ENCODE measurements at places on chromosomes 11 and 22. TPM values are rescaled to one million over a fixed set of nuclear protein-coding genes. Genes with fewer than 3 reads are reported as not detected.

TRIM51 gene
- not detected for total RNA-seq

MS4A14 gene
- not detected for total RNA-seq

FBLN1 gene
- 84.3 TPM for total RNA-seq

PRRG4 gene
- total RNA-seq, result 0.06 TPM

GRCh38 chr11:41065432-41065831 is 394.0 kb downstream of the LRRC4C start:
- H3K4me1 ChIP-seq, result no peaks in the 10 kb centered on the region
- H3K4me3 ChIP-seq, result no peak overlapping the region
- H3K27me3 ChIP-seq, result no peaks in the 10 kb centered on the region
- H3K36me3 ChIP-seq, result no peaks in the 10 kb centered on the region
- H3K27ac ChIP-seq, result no peak overlapping the region

DNA sequence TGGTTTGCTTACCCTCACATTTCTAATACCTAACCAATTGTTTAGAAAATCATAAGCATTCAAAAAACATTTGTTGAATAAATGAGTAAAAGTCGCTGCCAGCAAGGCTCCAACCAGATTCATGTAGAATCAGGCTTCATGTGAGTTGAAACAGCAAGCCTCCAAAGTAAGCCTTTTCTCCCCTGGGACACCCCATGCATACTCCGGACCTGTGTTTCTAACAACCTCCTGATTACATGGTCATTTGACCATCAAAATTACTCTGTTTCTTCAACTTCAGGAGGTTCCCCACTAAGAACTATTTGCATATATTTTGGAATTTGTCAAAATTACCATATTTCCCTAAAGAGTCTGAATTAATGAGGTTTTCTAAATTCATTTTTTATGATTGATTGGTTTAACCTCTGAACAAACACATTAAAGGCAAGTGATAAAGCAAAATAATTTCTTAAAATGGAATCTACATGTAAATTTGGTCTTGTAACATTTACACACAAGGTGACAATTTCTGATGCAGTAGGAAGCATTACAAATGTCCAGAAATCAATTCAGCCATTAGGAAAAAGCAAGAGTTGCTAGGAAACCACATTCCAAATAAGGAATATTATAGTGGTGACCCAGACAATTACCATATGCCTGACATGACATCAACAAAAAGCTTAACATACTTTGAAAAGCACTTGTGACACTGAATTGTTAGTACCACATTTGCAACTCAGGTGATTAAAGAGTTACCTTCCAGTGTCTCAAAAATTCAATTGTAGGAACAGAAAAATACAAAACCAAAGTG is 252.6 kb downstream of the GUCY1A2 start:
- no peak overlapping the region for H3K4me3 ChIP-seq
- H3K27me3 ChIP-seq, result no peaks in the 10 kb centered on the region
- no peaks in the 10 kb centered on the region for H3K4me1 ChIP-seq
- H3K27ac ChIP-seq, result no peak overlapping the region

DNA sequence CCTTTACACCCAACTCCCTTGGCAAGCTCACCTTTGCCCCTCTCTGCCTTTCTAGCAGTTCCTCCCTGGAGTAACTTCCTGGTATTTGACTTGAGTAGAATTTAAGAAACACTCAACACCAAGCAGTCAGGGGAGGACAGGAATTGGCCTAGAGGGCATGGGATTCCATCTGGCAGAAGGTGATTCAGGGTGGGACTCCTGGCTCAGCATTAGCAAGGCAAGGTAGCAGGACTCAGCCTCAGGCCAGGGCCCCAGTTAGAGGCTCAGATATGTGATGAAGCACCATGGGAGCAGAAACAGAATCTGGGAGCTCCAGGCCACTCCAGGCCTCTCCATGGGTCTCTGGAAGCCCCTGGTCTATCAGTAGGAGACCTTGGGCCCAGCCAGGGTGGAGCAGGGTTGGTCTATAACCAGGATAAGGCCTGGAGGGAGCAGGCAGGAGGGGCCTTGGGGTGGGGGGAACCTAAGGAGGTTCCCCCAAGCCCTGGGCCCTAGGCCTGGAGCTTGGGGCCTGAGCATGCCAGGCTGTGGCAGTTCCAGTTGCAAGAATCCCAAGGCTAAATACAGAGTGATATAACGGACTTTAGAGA is 148.2 kb downstream of the PARVA start:
- H3K4me1 ChIP-seq, result no peaks in the 10 kb centered on the region
- H3K4me3 ChIP-seq, result no peak overlapping the region
- no peaks in the 10 kb centered on the region for H3K27me3 ChIP-seq
- DNase-seq, result no peak
- no peaks in the 10 kb centered on the region for H3K36me3 ChIP-seq

GRCh38 chr11:64787526-64788320 is 9.4 kb upstream of the SF1 start:
- no peaks in the 10 kb centered on the region for H3K36me3 ChIP-seq
- no peaks in the 10 kb centered on the region for H3K27me3 ChIP-seq
- no peaks in the 10 kb centered on the region for H3K4me1 ChIP-seq
- no peak overlapping the region for H3K4me3 ChIP-seq
- peak; percentile 77 for DNase-seq

- no peaks in the 10 kb centered on the region for H3K36me3 ChIP-seq
- H3K4me1 ChIP-seq, result peaks cover 7% of the 10 kb centered on the region
- peak; percentile 66 for DNase-seq
- H3K4me3 ChIP-seq, result no peak overlapping the region
- no peaks in the 10 kb centered on the region for H3K27me3 ChIP-seq
- no peak overlapping the region for H3K27ac ChIP-seq
These were observed 849 bp upstream of the APOBEC3B start for GRCh38 chr22:38981005-38981991.
